CD8-positive, alpha-beta memory T cell (primary cell): ENCODE measurements at places on chromosomes 16 and 17. TPM values are rescaled to one million over a fixed set of nuclear protein-coding genes. Genes with fewer than 3 reads are reported as not detected.

GRCh38 chr16:27408012-27408601 lies 6.1 kb downstream of the IL21R start:
- DNase-seq: peak; percentile 64

- no peak for DNase-seq
These were observed 4.3 kb upstream of the AKAP1 start for GRCh38 chr17:57080718-57081117.

DNA sequence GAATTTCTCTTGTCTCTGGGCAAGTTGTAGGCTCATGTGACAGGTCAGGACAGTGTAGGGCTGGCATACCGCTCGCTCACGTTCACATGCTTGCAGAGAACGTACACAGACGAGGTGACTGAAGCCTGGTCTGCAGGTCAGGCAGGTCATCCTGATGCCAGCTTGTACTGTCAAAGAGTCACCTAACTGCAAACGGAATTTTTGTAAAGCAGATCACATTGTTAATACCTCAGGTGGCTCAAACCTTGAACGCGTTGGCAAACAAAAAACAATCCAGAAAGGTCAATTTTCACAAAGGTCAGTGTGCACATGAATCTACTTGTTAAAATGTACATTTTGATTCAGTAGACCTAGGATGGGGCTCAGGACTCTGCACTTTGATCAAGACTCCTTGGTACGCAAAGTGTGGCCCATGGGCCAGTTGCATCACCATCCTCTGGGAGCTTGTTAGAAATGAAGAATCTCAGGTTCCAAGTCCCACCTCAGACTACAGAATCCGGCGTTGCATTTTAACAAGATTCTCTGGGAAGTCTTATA lies 28.6 kb downstream of the ANKRD40 start:
- DNase-seq: no peak

DNA sequence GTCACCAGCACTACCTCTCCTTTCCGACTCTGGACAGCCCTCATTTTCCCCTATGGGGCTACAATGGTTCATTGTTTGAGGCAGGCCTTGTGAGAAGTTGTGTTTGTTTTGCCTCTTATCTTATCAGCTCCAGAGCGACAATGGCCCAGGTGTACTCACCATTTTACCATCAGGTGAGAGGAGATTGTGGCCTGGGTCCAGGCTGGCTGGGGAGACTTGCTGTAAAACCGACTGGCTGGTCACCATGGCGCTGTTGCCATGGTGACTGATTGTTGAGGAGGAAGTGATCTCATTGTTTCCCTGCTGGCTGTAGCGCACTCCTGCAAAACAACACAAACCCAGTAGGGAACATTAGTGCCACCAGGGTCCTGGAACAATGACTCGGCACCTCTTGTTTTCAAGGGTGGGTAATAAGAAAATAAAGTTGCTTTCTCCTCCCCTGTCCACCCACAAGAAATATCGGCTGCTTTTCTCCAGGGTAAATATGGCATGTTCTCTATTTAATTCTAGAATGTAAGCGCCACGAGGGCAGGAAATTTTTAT lies 34.4 kb downstream of the HNF1B start:
- DNase-seq: no peak

GRCh38 chr17:50596191-50597037 lies 35.9 kb downstream of the CACNA1G start:
- DNase-seq: no peak

GRCh38 chr17:9224485-9224884 lies 203.2 kb downstream of the NTN1 start:
- no peak for DNase-seq

GRCh38 chr16:88672776-88673175 lies 9.9 kb upstream of the MVD start:
- no peak for DNase-seq

Gene SLC47A1
- polyA plus RNA-seq: 0.29 TPM

Gene DRC3
- not detected for polyA plus RNA-seq

Gene PPP1R1B
- polyA plus RNA-seq: not detected

Gene CDT1
- 0.26 TPM for polyA plus RNA-seq

Gene PDE6G
- 1.5 TPM for polyA plus RNA-seq
